ENCODE measurements at places on chromosomes 1 and 21. TPM values are rescaled to one million over a fixed set of nuclear protein-coding genes. Genes with fewer than 3 reads are reported as not detected.

Gene IQCC
- 2.5 TPM for polyA plus RNA-seq

Gene MXRA8
- polyA plus RNA-seq = 65.2 TPM

Gene SLC44A3
- polyA plus RNA-seq = 4.1 TPM

Gene AIRE
- polyA plus RNA-seq = not detected

Gene MYOC
- polyA plus RNA-seq = 4.5 TPM
